ENCODE measurements at places on chromosomes 11 and 22.

DNA sequence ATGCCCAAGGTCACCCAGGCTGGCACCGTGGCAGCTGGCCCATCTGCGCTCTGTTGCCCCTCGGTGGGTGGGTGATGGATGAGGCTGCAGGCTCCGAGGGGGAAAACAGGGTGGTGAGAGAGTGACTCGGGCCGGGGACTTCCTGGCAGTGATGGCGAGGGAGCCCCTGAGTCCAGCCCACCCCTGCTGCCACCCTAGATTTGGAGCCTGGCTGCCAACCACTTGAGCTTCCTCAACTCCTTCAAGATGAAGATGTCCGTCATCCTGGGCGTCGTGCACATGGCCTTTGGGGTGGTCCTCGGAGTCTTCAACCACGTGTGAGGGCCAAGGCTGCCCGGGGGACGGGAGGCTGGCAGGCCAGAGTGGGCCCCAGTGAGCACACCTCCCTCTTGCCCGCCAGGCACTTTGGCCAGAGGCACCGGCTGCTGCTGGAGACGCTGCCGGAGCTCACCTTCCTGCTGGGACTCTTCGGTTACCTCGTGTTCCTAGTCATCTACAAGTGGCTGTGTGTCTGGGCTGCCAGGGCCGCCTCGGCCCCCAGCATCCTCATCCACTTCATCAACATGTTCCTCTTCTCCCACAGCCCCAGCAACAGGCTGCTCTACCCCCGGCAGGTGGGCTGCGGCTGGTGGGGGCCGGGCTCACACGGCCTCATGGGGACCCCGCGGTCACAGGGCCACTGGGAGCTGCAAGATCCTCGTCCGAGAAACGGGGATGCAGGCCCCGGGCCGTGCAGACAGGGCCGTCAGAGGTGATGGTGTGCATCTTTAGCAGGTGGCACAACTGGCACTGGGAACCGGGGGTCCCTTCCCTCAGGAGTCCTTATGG, 10.1 kb downstream of the TCIRG1 start:
- DNase-seq = no peak

DNA sequence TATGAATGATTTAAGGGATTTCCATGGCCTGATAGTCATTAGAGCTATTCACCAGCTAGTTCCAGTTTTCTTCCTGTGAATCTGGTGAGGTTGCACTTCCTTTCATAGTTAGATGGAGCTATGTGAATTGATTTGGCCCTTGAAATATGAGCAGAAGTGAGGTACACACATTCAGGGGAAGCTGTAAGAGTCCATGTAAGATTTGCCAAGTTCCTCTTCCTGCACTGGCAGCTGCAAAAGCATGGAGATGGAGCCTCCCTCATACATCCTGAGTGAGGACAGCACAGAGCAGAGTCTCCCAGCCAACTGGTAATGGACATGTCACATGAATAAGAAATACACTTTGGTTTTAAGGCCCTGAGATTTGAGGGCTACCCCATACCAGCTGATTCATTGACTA, 111.7 kb downstream of the CD44 start:
- no peak for DNase-seq

DNA sequence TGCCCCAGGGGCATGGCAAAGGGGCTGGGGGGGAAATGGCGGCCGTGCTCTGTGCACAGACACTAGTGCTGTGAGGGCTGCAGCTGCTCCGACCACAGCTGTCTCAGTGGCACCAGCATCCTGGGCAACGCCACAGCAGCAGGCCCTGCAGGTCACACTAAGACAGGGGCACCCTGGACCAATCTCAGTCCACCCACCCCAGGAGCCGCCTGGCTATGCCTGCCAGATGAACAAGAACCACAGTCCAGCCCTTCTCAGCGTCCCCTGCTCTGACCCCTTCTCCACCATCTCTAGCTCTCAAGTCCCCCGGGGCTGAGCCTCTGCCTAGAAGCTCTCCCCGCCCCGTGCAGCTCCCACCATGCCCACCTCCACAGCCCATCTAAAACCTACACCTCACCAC, 16.5 kb downstream of the TUBGCP6 start:
- DNase-seq = no peak

- no peak for DNase-seq
Measured at GRCh38 chr11:86803136-86804045, 3.0 kb downstream of the PRSS23 start.

DNA sequence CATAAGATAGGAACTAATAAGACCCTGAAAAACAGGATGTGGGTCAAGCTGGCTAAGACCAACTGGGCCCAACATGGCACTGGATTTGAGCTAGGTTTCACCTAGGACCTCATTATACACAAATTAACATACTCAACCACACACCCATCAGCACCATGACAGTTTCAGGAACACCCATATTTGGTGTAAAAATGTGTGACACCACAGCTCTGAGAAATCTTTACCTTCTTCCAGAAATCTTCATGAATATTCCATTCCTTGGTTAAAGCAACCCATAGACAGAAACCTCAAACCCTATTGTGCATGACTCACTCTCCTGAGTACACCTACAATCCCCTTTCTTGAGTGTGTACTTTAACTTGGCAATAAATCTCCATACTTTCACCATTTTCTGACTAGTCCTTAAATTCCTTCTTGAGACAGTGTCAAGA, 378.8 kb downstream of the DYNC2H1 start:
- DNase-seq = no peak

DNA sequence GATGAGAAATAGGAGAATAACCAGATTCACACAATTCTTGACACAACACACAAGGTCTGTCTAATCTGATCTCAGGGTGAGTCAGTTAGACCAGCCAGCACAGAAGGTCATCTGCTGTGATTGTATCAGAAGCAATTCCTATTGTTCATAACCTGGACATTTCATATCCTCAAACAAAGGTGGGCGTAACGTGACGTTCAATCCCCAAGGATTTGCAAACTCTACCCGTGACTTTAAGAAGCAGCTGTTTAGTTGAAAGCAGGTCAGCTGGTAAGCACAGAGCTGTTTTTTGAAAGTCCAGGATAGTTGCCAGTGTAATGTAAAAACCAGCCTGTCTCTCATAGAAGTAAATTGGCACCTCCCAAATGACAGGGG, 385.1 kb downstream of the DCDC1 start:
- DNase-seq = no peak

DNA sequence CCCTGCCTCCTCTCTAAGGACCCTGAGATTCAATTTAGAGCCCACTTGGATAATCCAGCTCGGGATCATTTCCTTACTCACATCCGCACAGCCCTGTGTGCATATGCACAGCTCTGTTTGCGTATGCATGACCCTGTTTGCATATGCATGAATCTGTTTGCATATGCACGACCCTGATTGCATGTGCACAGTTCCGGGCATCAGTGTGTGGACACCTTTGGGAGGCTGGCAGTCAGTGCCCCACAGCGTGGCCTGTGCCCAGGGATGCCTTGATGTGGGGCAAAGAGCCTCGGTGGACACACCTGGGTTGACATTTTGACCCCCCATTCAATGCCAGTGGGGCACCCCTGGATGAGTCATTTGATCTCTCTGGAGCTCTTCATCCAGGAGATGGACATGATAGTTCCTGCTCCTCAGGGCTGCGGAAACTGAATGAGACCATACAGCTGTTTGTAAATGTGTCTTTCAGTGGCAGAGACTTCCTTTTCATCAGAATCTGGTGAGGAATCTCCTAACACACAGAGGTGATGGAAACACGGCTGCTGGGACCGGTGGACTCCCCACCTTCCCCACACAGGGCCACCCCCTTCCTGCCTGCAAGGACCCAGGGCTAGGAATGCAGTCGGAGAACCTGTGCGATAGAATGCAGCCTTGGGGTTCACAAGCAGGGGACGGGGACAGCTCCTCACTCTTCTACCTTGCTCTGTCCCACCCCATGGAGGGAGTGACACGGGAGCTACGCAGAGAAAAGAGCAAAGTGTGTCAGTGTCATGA, 41.2 kb downstream of the MYEOV start:
- no peak for DNase-seq

GRCh38 chr22:41022470-41023298, 69.7 kb upstream of the EP300 start:
- peak; percentile 34 for DNase-seq

GRCh38 chr11:108780119-108780518, 115.2 kb downstream of the DDX10 start:
- no peak for DNase-seq

- DNase-seq = peak; percentile 17
Measured at GRCh38 chr11:94602430-94603372, 35.5 kb downstream of the PIWIL4 start.

DNA sequence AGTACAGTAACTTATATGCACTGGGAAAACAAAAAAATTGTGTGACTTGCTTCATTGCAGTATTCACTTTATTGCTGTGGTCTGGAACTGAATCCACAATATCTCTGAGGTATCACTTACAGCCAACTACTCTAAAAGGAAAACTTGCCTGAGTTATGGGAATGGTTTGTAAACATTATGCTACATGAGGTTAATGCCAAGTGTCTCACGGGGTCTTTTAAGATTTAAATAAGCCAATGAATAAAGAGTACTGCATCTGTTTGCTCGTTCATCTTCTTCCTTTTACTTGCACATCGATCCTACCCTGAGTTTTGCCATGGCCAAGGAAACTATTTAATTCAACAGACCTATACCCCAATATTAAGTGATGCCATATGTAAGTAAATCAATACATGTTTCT, 72.0 kb upstream of the API5 start:
- DNase-seq = no peak

GRCh38 chr22:26320447-26320846, 108.6 kb upstream of the ASPHD2 start:
- no peak for DNase-seq

GRCh38 chr11:92482492-92483060, 258.0 kb downstream of the FAT3 start:
- no peak for DNase-seq

- no peak for DNase-seq
Measured at GRCh38 chr11:45983471-45983845, 61.0 kb downstream of the LARGE2 start.

DNA sequence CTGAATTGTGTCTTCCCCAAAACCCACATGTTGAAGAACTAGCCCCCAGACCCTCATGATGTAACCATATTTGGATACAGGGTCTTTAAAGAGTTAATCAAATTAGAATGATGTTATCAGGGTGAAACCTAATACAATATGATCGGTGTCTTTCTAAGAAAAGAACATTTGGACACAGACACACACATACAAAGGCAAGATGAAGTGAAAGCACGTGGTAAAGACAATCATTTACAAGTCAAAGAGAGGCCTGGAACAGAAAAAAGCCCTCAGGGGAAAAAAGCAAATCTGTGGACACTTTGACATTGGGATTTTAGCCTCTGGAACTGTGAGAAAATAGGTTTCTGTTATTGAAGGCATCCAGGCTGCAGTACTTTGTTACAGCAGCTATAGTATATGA, 733.4 kb downstream of the JRKL start:
- DNase-seq = no peak

DNA sequence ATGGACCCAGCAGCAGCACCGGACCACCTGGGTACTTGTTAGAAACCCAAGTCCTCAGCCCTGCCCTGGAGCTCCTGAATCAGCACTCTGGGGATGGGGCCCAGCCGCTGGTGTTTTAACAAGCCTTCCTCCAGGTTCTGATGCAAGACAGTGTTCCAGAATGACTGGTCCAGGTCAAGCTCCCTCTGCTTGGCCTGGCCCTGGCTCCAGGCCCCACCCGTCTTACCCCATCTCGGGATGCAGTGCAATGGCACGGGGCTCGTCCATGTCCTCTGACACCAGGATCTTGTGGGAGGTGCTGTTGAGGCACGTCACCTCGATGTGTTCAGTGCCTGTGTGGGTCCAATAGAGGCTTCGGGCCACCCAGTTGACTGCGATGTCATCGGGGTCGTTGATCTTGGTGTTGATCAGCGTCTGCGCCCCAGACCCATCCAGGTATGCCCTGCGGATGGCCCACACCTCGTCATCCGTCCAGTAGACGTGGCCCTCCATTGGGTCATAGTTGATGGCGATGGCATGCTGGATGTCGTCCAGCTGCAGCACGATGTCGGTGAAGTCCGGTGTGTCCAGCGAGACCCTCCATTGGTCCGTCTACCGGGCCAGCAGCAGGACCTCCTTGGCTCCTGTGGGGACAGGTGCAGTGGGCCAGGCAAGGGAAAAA, 140.3 kb downstream of the CRYBB2 start:
- no peak for DNase-seq

- no peak for DNase-seq
Measured at GRCh38 chr11:23897453-23898286, 599.2 kb upstream of the LUZP2 start.

GRCh38 chr11:118958577-118958976, 2.5 kb downstream of the UPK2 start:
- DNase-seq = no peak

- no peak for DNase-seq
Measured at GRCh38 chr11:119319700-119320239, 2.8 kb upstream of the MCAM start.

GRCh38 chr11:59141191-59141590, 1.5 kb upstream of the FAM111A start:
- DNase-seq = no peak

GRCh38 chr11:19756675-19757475, 44.2 kb downstream of the NAV2 start:
- no peak for DNase-seq

DNA sequence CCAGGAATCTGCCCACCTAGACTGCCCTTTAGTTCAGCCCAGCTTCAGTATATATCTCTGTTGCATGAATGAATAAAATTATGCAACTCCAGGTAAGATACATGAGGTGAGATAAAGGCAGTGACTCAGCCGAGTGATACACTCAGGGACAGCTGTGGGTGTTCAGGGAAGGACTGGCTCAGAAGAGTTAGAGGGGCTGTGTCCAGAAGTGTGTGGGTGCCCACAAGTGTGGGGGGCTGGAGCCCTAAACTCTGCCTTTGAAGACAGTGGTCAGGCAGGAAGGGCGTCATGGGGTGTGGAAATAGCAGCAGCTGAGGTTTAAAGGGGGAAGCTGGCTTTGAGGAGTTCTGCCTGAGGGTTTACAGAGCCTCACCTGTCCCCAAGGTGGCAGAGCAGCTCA, 8.3 kb downstream of the FTH1 start:
- no peak for DNase-seq

- DNase-seq = no peak
Measured at GRCh38 chr22:38830026-38830844, 13.6 kb downstream of the NPTXR start.

- no peak for DNase-seq
Measured at GRCh38 chr11:19872512-19873145, 160.0 kb downstream of the NAV2 start.

- no peak for DNase-seq
Measured at GRCh38 chr11:117146521-117146920, 2.4 kb downstream of the PAFAH1B2 start.

- no peak for DNase-seq
Measured at GRCh38 chr11:126105022-126105747, 42.5 kb upstream of the CDON start.

GRCh38 chr22:38215156-38216038, 13.6 kb downstream of the MAFF start:
- DNase-seq = no peak

- DNase-seq = no peak
Measured at GRCh38 chr11:5992604-5993251, 5.9 kb upstream of the OR52L1 start.
